T-cell (primary cell): ENCODE measurements at places on chromosomes 7 and 10.

DNA sequence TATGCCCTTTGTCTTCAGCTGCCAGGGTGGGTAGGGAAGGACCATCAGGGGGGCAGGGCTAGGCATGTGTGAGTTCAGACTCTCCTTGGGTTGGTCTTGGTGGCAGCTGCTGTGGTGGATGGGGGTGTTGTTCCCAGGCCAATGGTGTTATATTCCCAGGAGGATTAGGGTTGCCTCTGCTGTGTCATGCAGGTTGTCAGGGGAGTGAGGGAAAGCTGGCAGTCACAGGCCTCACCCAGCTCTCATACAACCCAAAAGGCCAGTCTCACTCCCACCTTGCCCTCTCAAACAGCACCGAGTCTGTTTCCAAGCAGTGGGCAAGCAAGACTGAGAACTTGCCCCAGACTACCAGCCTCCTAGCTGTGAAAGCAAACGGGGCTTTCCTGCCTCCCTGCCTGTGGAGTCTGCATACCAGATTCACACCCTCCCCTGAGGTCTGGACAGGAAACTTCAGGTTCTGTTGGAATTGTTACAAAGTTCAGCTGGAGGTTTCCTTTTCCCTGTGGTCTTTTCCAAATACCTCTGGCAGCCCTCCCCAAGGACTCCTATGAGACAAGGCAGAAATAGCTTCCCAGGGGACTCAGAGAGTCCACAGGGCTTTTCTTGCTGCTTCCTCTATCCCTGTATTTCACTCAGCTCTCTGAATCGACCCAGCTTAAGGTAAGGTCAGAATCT, 1.4 kb downstream of the HYAL4 start:
- no peak for DNase-seq

DNA sequence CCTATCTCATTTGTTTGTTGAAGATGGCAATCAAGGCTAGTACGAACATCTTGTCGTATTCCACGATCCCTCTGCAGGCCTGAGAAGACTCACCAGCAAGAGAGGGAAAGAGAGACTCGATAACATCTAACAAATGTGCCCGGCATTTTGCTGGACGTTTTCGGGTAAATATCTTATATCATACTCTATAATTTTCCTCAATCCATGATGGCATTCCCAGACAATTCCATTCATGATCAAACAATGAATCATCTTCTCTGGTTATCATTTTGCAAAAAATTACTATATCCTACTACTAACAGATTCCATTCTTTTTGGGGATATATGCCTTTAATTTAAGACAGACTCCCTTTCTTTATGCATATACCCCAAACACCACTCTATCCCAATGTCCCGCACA, 118.1 kb downstream of the TYW1B start:
- DNase-seq = no peak

GRCh38 chr10:13685885-13686284, 99.1 kb downstream of the PRPF18 start:
- no peak for DNase-seq

DNA sequence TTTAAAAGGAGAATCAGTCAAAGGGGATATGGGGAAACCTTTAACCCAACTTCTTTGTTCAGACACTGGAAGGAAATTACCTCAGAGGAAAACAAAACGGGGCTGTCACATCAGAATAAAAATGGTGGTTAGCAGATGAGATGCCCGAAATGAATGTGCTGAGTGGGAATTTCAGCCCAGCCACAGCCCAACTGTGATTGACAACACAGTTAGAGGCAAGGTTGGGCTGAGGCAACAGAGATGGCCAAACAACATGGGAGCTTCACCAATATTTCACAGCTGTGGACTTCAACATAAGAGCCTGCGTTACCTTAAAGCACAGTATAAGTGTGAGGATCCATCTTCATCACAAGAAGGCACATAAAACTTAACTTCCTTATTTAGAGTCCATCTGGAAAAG, 133.5 kb upstream of the PTPRZ1 start:
- DNase-seq = no peak

DNA sequence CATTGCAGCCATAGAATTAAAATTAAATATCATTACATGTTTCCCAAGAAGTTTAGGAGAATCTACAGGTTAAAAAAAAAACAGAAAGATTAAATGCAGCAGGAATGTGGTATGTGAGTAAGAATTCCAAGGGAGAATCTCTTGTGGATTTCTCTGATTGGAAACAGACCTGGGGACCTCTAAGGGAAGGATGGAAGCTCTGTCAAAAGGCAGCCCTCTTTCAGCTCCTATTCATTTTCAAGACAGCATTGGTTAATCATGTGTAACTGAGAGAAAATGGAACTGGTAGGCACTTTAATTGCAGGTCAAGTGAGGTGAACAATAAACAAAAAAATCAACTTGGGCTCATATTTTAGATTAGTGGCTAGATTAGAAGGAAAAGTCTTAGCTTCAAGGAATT, 81.4 kb upstream of the MTPN start:
- DNase-seq = no peak

GRCh38 chr7:134905375-134905774, 80.9 kb upstream of the AGBL3 start:
- no peak for DNase-seq

DNA sequence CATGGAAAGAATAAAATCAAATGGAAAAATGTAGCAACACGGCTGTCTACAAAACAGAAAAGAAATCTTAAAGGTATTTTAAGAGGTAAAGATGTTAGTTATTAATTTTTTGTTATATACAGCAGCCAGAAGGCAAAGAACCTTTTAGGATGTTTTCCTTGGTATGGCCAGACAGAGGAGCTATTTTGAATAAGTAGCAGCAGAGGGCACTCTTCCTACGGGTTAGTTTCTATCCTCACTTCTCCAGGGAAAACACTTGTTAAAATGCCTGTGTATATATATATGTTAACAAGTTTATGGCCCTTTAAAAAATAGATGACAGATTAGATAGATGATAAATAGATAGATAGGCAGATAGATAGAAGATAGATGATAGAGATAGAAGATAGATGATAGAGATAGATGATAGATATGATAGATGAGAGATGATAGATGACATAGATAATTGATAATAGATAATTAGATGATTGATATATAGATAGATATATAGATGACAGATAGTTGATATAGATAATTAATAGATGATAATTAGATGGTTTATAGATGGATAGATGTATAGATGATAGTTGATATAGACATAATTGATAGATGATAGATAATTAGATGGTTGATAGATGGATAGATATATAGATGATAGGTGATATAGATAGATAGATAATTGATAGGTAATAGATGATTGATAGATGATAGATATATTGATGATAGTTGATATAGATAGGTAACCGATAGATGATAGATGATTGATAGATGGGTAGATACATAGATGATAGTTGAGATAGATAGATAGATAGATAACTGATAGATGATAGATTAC, 57.8 kb upstream of the WIPF3 start:
- no peak for DNase-seq

DNA sequence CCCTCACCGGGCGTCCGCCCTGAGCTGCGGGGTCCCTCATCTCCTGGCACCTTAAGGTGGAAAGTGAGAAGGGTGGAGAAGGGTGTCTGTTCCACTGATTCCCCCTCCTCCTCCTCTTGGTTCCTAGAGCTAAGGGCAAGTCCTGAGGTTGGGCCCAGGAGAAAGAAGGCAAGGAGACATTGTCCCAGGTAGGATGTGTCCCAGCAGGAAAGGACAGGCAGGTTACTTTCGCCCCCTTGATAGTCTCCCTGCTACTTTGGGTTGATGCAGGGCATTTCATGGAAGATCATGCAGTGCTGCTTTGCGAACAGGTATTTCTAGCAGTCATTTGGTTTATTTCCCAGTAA, 582 bp downstream of the STEAP2 start:
- no peak for DNase-seq

GRCh38 chr7:130410868-130411541, 29.8 kb downstream of the CEP41 start:
- no peak for DNase-seq

- DNase-seq = no peak
Measured at GRCh38 chr10:67306588-67307205, 380.9 kb downstream of the LRRTM3 start.

GRCh38 chr7:41439515-41439879, 263.4 kb downstream of the INHBA start:
- no peak for DNase-seq

DNA sequence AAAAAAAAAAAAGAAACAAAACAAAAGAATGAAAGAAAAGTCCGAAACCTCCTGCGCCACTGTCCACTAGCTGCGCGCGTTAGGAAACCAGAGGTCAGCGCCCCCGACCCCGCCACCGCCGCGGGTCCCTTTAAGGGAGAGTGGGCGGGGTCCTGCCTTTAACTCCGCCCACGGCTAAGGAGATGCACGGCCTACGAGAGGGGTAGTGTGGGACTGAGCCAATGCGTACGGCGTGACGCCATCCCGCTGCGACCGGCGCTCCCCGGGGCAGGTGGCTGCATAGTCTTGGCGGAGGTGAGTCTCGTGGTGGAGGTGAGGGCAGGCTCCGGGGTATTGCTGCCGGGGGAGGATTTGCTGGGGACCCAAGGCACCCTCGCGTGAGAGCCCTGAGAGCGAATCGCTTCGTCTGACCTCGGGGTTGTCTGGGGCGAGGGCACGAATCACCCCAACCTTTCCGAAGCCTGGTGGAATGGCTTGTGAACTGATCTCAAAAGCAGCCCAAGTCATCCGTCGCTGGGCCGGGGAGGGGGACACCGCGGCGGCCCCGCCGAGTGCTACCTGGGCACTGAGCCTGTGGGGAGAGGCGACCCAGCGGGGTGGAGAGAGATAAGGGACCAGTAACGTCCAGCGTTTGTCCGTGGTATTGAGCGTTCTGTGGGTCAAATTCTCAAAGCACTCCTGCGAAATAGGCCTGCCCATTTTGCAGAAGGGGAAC, at the start of gene MRPS17:
Gene MRPS17, plus strand, starts transcription at position 241 of the 715 bp plus-strand sequence. CDS start 1,319 bp downstream, outside the sequence.
- peak; percentile 94 for DNase-seq

- no peak for DNase-seq
Measured at GRCh38 chr10:62384057-62384446, 9.9 kb downstream of the ZNF365 start.
